Stimulated activated CD4-positive, alpha-beta T cell treated with anti-CD3 and anti-CD28 coated beads, Interleukin-12 subunit alpha, Interleukin-12 subunit beta, amount 100 ng/mL, for 48 hours (primary cell): ENCODE measurements at places on chromosomes 16 and 17.

DNA sequence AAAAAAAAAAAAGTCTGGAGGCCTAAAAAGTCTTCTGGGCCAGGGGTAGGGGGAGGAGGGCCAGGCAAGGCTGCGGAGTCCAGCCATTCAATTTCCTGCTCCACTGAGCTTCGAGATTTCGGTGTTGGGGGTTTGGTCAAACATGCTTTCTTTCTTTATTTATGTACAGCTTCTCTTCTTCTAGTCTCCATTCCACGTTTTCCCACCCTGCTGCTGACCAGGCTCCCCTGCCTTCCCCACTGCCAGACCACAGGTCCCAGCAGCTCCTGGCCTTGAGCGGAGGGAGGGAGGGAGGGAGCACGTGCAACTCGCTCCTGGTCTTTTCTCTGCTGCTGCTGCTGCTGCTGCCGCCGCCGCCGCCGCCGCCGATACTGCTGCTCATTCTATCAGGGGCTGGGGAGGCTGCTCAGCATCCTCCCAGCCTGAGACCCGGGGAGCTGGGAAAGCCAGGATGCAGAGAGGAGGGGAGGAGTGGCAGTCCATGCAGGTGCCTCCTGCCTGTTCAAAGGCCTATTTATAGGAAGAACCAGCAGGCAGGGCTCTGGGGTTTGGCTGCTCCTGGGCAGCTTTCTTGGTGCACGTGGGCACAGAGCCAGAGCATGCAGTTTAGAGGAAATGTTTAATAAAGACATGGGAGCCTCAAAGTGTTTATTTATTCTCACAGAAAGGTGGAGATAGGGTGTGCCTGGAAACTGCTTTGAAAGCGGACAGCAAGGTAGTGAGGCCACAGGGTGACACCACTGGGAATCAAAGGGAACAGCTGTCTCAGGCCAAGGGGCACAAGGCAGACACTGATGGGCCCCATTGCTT is 23.4 kb upstream of the ZFHX3 start:
- no peak for DNase-seq

DNA sequence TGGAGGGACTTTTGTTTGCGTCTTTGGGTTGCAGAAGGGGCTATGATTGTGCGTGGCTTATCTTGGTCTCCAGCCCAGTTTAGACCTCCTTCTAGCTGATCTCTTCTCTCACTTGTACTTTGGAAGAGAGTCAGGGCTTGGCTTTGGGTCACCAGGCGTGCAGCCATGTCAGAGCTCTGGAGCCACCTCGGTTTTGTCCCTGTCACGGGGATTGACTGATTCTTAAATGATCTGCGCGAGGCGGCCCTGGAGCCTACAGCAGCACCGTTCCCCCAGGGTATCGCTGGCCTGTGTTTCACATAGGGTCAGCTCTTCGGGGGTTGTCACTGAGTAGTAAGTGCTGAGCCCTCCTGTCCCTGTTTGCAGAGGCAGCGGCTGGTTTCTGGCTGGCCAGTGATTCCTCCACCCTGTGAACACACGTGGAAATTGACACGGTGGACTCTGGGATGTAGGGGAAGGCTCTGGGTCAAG is 209.8 kb upstream of the CHMP6 start:
- DNase-seq = no peak

DNA sequence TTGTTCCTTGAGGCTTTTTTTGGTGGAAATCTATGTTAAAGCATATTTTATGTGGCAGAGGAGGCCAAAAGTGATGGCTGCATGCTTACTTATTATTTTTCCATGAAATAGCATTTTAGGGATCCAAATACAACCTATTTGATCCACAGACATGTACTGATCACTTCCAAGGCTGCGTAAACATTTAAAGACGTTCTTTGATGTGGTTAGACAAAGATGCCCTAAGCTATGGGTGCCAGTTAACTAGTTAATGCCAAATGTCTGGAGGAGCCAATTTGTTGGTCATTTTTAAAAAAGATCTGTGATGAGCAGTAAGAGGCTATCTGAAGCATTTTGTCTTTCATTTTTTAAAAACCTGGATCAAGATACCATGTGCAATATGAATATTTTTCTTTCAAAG is 17.3 kb upstream of the PRKCA start:
- DNase-seq = no peak

GRCh38 chr17:50472286-50472685 is 3.6 kb upstream of the CHAD start:
- no peak for DNase-seq

DNA sequence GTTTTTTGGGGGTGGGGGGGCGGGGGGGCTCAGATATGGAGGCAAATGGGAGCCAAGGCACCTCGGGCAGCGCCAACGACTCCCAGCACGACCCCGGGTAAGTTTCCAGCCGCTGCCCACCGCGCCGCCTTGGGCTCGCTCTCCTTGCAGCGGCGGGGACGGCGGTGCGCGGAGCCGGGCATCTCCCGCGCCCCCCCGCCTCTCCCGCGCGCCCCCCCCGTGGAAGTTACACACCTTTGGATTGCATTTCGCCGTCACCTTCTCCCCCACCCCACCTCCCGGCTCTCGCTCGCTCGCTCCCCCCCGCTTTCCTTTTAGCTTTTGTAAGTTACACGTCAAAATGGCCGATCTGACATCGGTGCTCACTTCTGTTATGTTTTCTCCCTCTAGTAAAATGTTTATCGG is 387 bp downstream of the MSI2 start:
- no peak for DNase-seq

DNA sequence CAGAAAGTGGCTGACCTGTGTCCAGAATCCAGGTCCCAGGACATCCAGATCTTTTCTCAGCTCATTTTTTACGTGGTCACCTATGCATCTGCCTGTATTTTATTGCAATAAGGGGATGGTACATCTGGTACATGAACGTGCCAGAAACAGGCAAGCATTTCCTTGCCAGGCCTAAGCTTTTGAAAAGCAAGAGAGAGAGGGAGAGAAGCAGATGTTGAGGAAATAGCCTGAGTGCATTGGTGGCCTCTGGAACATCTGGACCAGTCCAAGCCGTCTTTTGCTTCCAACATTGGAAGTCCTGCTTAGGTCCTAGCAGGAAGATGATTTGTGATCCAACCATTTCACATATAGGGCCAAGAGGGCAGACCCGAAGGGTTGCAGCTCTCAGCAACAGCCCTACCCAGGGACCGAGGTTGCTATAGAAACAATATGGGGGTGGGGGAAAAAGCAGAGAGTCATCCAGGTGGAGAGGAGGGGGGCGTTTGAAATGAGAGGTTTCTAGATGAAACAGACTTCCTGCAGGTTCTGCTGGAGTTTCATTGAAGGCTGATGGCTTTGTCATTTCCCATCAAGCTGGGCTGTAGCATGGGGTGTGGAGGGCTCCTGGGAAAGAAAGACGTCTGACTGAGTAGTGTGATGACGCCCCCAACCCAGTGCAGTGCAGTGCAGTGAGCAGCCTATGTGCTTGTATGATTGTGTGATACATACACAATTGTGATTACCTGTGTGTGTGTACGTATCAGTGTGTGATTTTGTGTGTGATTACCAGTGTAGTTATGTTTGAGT is 61.6 kb downstream of the SHISA6 start:
- no peak for DNase-seq

GRCh38 chr17:69997332-69997731 is 77.7 kb upstream of the KCNJ16 start:
- DNase-seq = no peak

DNA sequence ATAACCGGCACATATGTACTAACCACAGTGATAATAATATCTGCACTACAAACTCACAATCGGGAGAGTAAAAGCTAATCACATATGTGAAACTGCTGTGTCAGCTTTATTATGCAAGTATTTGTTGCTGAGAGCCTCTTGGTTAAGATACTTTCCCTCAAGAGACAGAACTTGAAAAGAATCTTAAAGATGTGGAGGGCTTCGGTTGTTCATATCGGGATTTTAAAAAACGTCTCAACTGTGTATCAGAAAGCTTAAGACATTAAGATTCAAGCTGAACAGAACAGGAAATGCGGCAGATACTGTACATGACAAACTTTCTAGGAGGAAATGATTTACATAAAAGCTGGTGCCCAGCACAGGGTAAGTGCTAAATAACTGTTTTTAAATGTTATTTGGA is 27.5 kb upstream of the HLF start:
- no peak for DNase-seq

DNA sequence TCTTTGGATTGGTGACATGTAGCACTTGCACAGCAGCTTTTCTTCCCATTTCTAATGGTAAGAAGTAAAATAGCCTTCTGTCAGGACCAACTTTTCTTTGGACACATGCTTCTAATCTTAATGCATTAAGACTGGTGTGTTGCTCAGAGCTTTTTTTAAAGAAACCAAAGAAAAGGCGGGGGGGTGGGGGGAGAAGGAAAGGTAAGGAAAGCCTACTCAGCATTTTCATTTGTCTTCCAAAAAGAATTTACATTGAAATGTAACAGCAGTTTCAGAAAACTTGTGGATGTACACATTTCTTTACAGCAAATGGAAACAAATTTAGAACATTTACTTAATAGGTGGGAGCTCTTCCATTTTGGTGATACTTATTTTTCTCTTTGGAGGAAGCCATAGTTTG is 49.6 kb downstream of the NLK start:
- no peak for DNase-seq

- no peak for DNase-seq
Measured at GRCh38 chr16:81633147-81633619, 145.9 kb upstream of the PLCG2 start.

DNA sequence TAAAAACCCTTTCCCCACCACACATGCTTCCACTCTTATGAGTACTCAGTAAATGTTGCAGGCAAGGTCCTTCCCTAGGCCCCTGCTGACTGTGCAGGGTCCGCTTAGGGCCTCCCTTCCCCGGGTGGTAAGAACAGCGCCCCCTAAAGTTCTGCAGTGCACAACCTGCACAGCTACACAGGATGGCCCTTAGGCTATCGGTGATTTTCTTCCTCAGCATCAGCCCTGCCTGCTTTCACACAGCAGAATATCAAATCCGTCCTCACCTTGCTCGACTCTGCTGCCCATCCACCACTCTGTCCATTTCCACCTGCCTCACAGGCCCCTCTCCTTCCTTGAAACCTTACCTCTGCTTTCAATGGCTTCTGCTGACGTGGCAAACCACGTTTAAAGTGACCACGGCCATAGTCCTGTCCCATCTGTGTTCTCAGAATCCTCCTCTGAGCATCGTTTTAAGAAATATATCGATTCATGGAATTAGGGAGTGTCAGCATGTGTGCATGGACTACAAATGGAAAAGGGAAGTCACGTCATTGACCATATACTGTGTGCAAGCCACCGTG is 51.4 kb upstream of the TMEM132E start:
- DNase-seq = no peak

- no peak for DNase-seq
Measured at GRCh38 chr17:19744492-19744891, 3.6 kb downstream of the ALDH3A1 start.

DNA sequence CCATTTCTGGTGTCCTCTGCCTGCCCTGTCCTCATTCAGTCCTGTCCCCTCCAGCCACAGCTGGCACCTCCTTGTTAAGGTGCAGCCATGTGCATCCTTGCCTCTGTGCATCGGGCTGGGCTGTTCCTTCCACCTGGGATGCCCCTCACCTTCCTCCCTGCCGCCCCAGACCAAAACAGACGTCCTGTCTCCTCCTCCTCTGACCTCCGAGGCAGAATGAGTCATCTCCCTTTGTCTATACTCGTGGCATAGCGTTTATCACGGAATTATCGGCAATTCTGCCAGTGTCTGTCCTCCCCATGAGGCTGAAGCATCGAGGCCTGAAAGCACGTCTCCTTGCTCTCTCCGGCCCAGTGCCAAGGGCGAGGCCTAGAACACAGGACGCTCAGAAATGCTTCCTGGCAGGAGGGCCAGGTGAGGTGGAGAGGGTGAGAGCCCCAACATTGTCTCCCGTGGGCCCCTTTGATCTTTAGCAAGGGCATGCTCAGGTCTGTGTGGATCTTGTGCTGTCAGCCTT is 4.6 kb downstream of the RAI1 start:
- DNase-seq = no peak

- no peak for DNase-seq
Measured at GRCh38 chr17:65005858-65006257, 50.7 kb downstream of the GNA13 start.

- DNase-seq = no peak
Measured at GRCh38 chr16:25134166-25134700, 22.7 kb downstream of the LCMT1 start.

- DNase-seq = no peak
Measured at GRCh38 chr16:80788027-80788426, 16.4 kb downstream of the CDYL2 start.

GRCh38 chr17:58352596-58353388 is 791 bp upstream of the SUPT4H1 start:
- DNase-seq = no peak

DNA sequence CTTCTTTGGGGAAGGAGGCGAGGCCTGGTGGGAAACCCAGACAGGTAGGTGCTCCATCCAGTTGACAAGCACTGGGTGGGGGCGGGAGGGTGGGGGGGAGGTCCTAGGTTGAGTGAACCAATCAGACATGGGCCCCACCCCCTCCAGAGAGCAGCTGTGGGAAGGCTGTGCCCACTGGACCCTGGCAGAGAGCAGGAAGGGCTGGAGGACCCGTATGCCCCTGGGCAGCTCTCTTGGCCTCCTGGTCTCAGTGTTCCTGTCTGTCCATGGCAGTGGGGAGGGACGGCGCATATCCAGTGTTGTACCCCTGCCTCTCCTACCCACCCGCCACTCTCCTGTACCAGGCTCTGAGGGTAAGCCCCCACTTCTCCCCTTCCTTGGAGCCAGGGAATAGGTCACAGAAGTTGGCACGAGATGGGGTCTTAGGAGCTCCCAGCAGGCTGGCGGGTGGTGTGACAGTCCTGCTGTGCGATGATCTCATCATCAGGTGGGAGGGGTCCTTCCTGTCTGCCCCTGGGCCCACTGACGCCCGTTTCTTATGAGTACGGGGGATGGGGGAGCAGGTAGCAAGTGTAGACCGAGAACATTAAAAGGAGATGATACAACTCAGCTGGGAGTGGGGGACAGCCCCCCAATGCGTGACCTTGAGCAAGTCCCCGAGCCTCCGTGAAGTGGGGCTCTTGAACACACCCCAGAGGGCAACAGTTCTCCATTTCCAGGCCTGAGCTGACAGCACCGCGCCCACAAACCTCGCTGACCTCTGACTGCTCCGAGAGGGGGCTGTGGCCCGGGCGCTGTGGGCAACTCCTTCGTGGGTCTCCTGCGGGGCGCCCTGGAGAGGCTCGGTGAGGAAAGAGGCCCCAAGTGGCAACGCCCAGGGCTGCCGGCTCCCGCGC is 1.2 kb upstream of the ZFPM1 start:
- no peak for DNase-seq

- DNase-seq = no peak
Measured at GRCh38 chr17:27882162-27882840, 10.9 kb downstream of the LYRM9 start.

- DNase-seq = no peak
Measured at GRCh38 chr16:57184887-57185445, 873 bp downstream of the PSME3IP1 start.

DNA sequence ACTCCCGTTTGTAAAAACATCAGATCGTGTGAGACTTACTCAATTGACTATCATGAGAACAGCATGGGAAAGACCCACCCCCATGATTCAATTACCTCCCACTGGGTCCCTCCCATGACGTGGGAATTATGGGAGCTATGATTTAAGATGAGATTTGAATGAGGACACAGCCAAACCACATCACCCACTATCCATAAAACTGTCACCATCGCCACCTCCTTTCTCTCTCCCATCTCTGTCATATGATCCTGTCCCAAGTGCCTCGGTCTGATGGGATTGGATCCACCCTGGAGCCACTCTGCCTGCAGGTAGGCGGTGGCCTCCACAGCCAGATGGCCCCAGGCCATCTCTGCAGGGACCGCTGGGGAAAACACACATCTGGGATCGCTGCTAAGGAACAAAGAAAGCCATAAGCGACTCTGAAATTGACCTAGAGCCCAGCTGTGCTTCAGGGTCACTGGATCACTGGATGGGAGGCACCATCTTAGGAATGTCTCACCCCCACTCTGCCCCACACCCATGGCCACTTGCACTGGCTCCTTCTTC is 61.2 kb downstream of the TMEM186 start:
- DNase-seq = no peak
